Neuronal stem cell (in vitro differentiated cells): ENCODE measurements at places on chromosomes 7 and 10.

- DNase-seq, result no peak
These were observed 65.5 kb downstream of the BPGM start for GRCh38 chr7:134712196-134712595.

DNA sequence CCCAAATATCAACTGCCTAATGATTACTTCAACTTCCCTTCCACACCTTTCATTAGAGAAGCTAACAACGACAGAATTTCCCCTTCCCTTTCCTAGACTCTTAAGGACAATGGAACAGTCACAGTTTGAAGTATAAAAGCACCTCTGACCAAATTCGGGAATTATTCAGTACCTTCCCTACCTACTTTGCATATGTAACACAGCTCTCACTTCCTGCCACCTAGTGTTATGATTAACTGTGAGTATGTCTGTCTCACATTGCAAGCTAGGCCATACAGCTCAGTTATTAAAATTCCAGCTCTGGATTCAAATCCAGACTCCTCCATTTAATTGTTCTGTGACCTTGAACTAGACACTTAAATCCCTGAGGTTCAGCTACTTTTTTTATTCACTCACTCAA lies 44.8 kb upstream of the HPSE2 start:
- no peak for DNase-seq

GRCh38 chr10:110067960-110068770 lies 60.4 kb downstream of the ADD3 start:
- DNase-seq, result no peak

GRCh38 chr7:14837216-14837615 lies 65.3 kb downstream of the DGKB start:
- DNase-seq, result no peak
